ENCODE measurements at places on chromosomes 2 and 18.

GRCh38 chr2:121804997-121805765, 49.7 kb downstream of the TSN start:
- no peak for DNase-seq
- no peaks in the 10 kb centered on the region for H3K4me1 ChIP-seq
- H3K27ac ChIP-seq: no peak overlapping the region

- no peak for DNase-seq
- H3K4me1 ChIP-seq: no peaks in the 10 kb centered on the region
- H3K27me3 ChIP-seq: peaks cover 2% of the 10 kb centered on the region
- H3K36me3 ChIP-seq: no peaks in the 10 kb centered on the region
- H3K27ac ChIP-seq: no peak overlapping the region
- no peak overlapping the region for H3K4me3 ChIP-seq
Observed at GRCh38 chr2:10985260-10985659, 73.5 kb downstream of the KCNF1 start.

DNA sequence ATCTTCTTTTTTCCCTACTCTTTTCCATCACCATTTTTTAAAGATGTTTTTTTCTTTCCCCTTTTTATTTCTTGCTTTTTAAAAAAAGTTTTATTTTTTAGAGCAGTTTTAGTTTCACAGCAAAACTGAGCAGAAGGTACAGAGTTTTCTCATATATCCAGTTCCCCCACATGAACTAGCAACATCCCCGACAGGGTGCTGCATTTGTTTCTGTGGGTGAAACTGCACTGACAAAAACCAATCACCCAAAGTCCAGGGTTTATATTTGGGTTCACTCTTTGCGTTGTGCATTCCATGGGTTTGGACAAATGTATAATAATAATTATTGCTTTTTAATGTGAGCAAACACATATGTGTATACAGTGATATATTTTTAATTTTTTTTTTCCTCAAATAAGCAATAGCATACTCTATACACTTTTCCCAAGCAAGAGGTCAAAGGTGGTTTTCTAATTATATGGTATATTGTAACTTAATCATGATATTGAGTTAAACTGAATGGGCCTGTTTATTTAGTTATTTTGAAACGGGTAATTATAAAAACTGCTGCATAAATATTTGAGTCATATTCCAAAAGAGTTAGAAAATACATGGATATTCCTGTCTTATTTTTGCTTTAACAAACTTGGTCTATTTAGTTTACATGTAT, 50.3 kb downstream of the NCK2 start:
- no peaks in the 10 kb centered on the region for H3K27me3 ChIP-seq
- H3K4me3 ChIP-seq: peak overlapping the region; percentile 76
- peak overlapping the region; percentile 94 for H3K27ac ChIP-seq
- peaks cover 86% of the 10 kb centered on the region for H3K4me1 ChIP-seq
- no peak for DNase-seq

- no peaks in the 10 kb centered on the region for H3K4me1 ChIP-seq
- no peak overlapping the region for H3K27ac ChIP-seq
- no peaks in the 10 kb centered on the region for H3K36me3 ChIP-seq
- DNase-seq: no peak
- no peaks in the 10 kb centered on the region for H3K27me3 ChIP-seq
- no peak overlapping the region for H3K4me3 ChIP-seq
Observed at GRCh38 chr2:96788442-96789244, 27.4 kb upstream of the CNNM3 start.

- no peak overlapping the region for H3K4me3 ChIP-seq
- H3K4me1 ChIP-seq: no peaks in the 10 kb centered on the region
- peaks cover 7% of the 10 kb centered on the region for H3K27me3 ChIP-seq
- DNase-seq: no peak
Observed at GRCh38 chr18:15198116-15198389, 450.1 kb downstream of the ANKRD30B start.

- H3K4me3 ChIP-seq: peak within 1 kb of the TSS; percentile 90
- peak; percentile 61 for DNase-seq
- no peaks in the 10 kb centered on the region for H3K36me3 ChIP-seq
- peaks cover 24% of the 10 kb centered on the region for H3K4me1 ChIP-seq
Observed at GRCh38 chr2:230864605-230865306, at the start of gene ITM2C. Gene ITM2C (plus strand): TSS chr2:230864942. CDS start chr2:230865026, 84 bp downstream.

DNA sequence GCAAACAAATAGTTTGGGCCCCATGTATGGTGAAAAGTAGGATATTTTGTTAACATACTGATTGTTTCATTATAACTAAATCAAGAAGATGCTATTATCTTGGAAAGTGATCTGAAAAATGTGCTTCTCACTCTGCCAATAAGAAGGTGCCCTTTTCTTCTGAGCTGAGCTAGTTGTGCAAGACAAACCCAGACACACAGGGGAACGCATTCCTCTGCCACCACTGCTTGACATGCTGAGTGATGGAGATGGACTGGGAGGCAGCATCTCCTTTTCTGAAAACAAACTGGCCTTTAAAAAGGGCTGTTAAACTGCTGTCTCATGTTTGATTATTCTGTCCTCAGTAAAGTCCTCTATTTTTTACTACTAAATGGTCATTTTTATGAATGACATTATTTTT, 1989.9 kb upstream of the CELF4 start:
- H3K27ac ChIP-seq: no peak overlapping the region
- no peak overlapping the region for H3K4me3 ChIP-seq
- no peak for DNase-seq
- H3K36me3 ChIP-seq: no peaks in the 10 kb centered on the region
- no peaks in the 10 kb centered on the region for H3K4me1 ChIP-seq

GRCh38 chr2:25275575-25275965, 66.2 kb downstream of the DNMT3A start:
- H3K4me3 ChIP-seq: peak overlapping the region; percentile 40
- peak overlapping the region; percentile 81 for H3K27ac ChIP-seq
- H3K36me3 ChIP-seq: peaks cover 41% of the 10 kb centered on the region
- H3K27me3 ChIP-seq: no peaks in the 10 kb centered on the region
- DNase-seq: no peak

DNA sequence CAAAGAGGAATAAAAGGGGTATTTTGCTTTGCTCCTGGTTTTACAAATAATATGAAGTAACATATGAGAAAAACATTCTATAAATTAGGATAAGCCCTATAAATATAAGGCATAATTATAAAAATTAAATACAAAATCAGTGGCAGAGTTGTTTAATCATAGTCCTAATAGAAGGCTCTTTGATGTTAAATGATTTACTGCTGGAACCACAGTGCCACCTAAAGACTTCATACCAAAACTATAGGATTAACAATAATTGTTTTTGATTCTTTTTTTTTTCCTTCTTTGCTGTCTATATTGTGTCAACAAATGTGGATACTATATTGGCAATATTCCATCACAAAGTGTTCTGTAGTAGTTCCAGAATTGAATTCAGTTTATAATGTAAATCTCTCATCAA, 837.7 kb upstream of the SLC39A10 start:
- no peak overlapping the region for H3K27ac ChIP-seq
- DNase-seq: no peak
- H3K4me3 ChIP-seq: no peak overlapping the region
- no peaks in the 10 kb centered on the region for H3K36me3 ChIP-seq
- no peaks in the 10 kb centered on the region for H3K27me3 ChIP-seq
